ENCODE measurements at places on chromosomes 11 and 22. TPM values are rescaled to one million over a fixed set of nuclear protein-coding genes. Genes with fewer than 3 reads are reported as not detected.

Gene CAPRIN1
- 187 TPM for total RNA-seq

Gene PITPNM1
- 54.1 TPM for total RNA-seq

Gene TMEM45B
- total RNA-seq = 13.8 TPM

Gene CARD10
- total RNA-seq = 14.9 TPM

Gene PATE2
- total RNA-seq = not detected

DNA sequence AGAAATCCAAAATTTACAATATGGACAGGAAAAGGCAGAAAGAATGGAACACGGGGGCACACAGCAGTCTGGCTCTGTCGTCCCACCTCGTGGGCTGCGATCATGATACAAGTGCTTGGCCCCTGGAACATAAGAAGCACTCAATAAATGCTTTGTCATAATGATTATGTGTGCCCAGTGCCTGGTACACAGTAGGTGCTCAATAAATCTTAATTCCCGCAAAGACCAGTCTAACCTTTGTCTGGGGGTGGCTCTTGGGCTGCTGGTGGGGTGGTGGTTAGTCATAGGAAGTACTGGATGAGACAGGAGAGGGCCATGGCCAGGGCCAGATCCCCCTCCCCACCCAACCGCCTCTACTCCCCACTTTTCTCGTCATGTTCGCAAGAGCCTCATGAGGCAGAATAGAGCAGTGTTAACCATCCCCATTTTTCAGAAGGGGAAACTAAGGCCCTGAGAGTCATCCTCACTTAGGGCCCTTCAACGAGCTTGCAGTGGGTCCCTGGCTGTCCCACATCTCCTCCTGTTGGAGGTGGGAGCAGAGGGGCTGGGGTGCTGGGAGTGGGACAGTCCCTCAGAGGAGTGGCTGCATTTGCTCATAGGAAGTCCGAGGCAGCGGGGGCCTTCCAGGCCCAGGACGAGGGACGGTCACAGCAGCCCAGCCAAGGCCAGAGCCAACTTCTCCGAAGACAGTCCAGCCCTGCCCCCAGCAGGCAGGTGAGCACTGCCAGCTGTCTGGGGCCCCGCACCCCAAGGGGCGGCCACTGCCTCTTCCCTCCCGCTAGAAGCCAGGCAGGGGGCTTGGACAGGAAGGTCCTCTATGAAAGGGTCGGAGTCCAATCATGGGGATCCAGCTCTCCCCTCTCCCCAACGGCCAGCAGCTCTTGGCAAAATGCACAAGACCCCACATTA, 36.1 kb downstream of the TRIOBP start:
- DNase-seq = no peak
- no peak overlapping the region for H3K27ac ChIP-seq
- H3K4me3 ChIP-seq = no peak overlapping the region

DNA sequence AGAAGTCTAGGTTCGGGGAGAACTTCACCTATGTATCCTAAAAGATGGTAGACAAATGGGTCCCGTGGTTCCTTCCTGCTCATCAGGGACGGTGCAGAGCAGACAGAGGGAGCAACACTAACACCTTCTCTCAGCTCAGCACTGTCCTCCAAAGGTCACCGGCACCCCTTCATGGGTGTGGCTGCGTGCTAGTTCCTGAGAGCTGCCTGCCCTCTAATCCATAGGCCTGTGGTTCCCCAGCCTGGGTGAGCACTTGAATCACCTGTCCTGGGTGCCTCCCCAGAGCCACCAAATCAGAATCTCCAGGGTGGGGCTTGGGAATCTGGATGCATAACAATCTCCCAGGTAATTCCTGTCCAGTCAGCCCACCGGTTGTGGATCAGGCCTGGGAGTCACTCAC, 113.9 kb upstream of the TMEM45B start:
- H3K36me3 ChIP-seq = no peaks in the 10 kb centered on the region
- H3K27me3 ChIP-seq = peaks cover 4% of the 10 kb centered on the region
- H3K4me3 ChIP-seq = no peak overlapping the region

GRCh38 chr11:20360650-20361049, 2.9 kb upstream of the HTATIP2 start:
- H3K27me3 ChIP-seq = no peaks in the 10 kb centered on the region
- no peaks in the 10 kb centered on the region for H3K36me3 ChIP-seq
- H3K27ac ChIP-seq = peak overlapping the region; percentile 26
- DNase-seq = no peak

GRCh38 chr22:46263216-46263590, at the start of gene PKDREJ:
PKDREJ (minus strand) TSS chr22:46263343; CDS start chr22:46263322, 21 bp downstream.
- peak within 1 kb of the TSS; percentile 32 for H3K4me3 ChIP-seq
- H3K27me3 ChIP-seq = peaks cover 10% of the 10 kb centered on the region
- no peak within 1 kb of the TSS for H3K27ac ChIP-seq
- H3K36me3 ChIP-seq = no peaks in the 10 kb centered on the region
- no peak for DNase-seq
- peaks cover 13% of the 10 kb centered on the region for H3K4me1 ChIP-seq

DNA sequence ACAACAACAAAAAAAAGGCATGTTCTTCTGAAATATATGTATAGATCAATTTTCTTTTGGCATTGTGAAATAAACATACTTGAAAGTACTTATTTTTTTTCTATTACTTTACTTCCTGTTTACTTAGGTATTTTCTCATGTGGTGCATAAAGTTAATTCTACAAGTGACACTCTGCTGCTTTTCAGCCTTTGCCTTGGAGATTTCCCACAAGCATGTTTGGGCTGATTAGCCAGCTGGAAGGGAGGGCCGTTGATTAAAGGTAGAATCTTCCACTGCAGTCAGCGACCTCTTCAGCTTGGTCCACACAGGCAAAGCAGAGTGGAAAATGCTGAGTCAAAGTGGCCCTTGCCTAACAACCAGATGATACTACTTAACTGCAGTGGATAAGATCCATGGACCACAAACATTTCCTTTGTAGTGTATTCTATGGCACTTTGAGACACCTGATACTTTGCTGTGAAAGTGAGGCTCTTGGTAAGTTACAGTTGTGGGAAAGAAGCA, 176.0 kb downstream of the ARHGAP42 start:
- H3K36me3 ChIP-seq = no peaks in the 10 kb centered on the region
- H3K27ac ChIP-seq = no peak overlapping the region
- DNase-seq = no peak

- H3K4me1 ChIP-seq = peaks cover 37% of the 10 kb centered on the region
- H3K36me3 ChIP-seq = no peaks in the 10 kb centered on the region
- peak overlapping the region; percentile 46 for H3K27ac ChIP-seq
- no peaks in the 10 kb centered on the region for H3K27me3 ChIP-seq
Observed at GRCh38 chr11:16985297-16985696, 28.9 kb downstream of the PLEKHA7 start.

DNA sequence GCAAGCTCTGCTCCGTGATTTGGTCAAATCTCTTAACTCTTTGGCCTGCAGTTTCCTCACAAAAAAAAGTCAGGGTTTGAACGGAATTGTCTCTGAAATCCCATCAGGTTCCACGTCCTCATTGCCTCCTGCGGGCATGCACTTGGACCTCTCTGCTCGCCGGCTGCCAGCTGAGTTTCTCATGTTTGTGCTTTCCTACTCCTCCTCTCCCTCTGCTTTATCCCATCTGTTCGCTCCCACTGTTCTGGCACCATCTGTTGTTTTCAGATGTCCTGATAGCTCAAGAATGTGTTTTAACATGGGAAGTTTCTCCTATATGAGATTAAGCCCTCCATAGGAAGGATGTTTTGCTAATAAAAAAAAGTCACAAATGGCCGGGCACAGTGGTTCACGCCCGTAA, 49.4 kb upstream of the ARHGAP42 start:
- H3K4me3 ChIP-seq = no peak overlapping the region
- H3K27ac ChIP-seq = no peak overlapping the region
- DNase-seq = no peak

DNA sequence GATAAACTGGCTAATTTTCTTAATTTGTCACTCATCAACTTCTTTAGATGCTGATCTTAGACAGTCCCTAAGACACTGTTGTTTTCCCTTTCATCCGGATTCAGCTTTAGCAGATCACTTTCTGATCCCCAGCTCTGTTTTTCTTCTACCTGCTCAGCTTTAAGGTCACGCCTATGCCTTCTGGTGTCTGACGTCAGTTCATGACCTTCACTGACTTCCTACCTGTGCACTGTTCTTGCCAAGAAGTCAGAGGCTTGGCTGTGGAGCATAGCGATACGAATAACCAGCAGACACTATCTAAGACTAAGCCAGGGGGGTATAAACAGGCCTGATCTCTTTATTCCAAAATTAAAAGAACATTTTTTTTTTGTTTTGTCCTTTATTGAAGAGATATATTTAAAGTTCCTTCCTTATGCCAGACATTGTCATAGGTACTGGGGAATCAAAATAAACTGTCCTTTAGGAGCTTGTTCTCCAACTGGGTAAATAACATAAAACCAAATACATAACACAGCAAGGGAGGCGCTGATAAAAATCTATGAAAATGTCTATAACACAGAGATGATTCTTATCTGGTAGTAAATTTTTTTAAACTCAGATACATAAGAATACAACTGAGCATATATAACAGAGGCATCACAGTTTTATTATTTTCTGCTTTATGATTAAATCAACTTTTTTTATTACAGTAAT, 352.2 kb upstream of the CTSC start:
- no peaks in the 10 kb centered on the region for H3K4me1 ChIP-seq
- H3K27ac ChIP-seq = no peak overlapping the region
- no peak overlapping the region for H3K4me3 ChIP-seq
- no peaks in the 10 kb centered on the region for H3K36me3 ChIP-seq
- H3K27me3 ChIP-seq = no peaks in the 10 kb centered on the region
- DNase-seq = no peak

GRCh38 chr22:36292823-36293530, 40.0 kb downstream of the APOL1 start:
- peak; percentile 26 for DNase-seq
- H3K27ac ChIP-seq = no peak overlapping the region
- H3K4me1 ChIP-seq = peaks cover 14% of the 10 kb centered on the region

GRCh38 chr11:99352642-99353041, 331.9 kb downstream of the CNTN5 start:
- H3K36me3 ChIP-seq = no peaks in the 10 kb centered on the region
- DNase-seq = no peak
- no peaks in the 10 kb centered on the region for H3K4me1 ChIP-seq
- H3K27me3 ChIP-seq = no peaks in the 10 kb centered on the region
- H3K27ac ChIP-seq = no peak overlapping the region

- peaks cover 33% of the 10 kb centered on the region for H3K27me3 ChIP-seq
- no peak overlapping the region for H3K4me3 ChIP-seq
- no peaks in the 10 kb centered on the region for H3K36me3 ChIP-seq
- no peak overlapping the region for H3K27ac ChIP-seq
Observed at GRCh38 chr11:71246559-71246958, 5.8 kb downstream of the SHANK2 start.

GRCh38 chr11:122779047-122779629, 59.2 kb upstream of the CRTAM start:
- H3K27ac ChIP-seq = peak overlapping the region; percentile 5
- H3K36me3 ChIP-seq = peaks cover 7% of the 10 kb centered on the region
- peak overlapping the region; percentile 37 for H3K4me3 ChIP-seq
- peaks cover 24% of the 10 kb centered on the region for H3K4me1 ChIP-seq
- no peaks in the 10 kb centered on the region for H3K27me3 ChIP-seq
- DNase-seq = no peak

DNA sequence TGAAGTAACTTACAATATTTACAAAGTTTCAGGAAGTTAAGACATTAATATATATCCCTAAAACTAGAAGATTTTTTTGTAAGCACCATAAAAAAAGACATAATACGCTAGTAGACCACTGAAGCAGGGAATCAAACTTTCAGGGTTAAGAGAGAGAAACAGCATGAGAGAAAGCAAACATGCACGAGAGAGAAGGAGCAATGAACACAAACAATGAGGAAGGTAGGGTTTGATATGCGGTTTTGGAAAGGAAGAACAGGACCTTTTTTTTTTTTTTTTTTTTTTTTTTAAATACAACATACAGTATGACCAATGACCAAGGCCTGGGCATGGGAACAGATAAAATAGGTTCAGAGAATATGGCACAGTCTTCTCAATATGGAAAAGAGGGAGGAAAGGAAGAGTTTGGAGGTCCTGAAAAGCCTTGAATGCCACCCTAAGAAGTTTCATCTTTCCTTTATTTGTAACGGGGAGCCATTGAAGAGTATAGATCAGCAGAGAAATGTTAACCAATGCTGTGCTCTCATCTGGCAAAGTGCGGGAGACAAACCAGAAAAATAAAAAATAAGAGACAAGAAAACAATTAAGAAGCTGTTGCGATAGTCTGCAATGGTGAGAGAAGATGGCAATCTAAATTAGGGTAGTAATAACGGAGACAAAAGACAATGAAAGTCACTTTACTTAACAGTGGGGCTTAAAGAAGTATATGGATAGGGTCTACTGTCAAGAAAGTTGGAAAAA, 101.0 kb downstream of the USP35 start:
- H3K4me3 ChIP-seq = no peak overlapping the region
- H3K27me3 ChIP-seq = no peaks in the 10 kb centered on the region
- H3K36me3 ChIP-seq = no peaks in the 10 kb centered on the region
- peak overlapping the region; percentile 75 for H3K27ac ChIP-seq
- peaks cover 44% of the 10 kb centered on the region for H3K4me1 ChIP-seq
- DNase-seq = no peak

DNA sequence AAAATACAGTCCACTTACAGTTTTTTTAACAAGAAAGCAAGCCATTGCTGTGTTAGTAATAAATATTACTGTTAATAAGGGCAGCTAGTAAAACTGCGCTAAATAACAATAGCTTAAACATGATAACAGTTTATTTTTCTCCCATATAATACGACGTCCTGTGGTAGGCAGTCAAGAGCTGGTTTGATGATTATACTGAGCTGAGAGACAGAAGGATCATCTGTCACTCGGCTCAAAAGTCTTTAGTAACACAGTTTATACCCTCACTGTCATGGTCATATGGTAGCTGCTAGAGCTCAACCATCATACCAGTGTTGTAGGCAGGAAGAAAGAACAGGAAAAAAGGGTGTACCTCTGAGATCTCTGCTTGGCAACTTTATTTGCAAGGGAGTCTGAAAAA, 29.1 kb upstream of the ANGPTL5 start:
- no peaks in the 10 kb centered on the region for H3K27me3 ChIP-seq
- DNase-seq = no peak
- H3K36me3 ChIP-seq = no peaks in the 10 kb centered on the region

DNA sequence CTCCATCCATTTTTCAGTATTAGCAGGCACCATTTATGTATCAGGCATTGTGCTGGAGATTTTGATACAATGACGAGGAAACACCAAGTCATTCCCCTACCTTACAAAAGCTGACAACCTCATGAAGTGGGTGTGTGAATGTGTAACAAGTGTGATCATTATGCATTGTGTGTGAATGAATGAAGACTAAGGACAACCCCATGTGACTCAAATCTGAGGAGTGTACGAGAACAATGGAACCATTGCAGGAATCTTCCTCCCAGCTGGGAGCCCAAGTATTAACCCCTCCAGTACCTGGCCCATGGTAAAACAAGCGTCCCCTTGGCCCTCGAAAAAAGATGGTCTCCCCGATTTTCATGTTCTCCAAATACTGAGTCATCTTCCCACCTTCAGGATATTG, 4.4 kb downstream of the CYB5R2 start:
- H3K27me3 ChIP-seq = peaks cover 6% of the 10 kb centered on the region
- no peak overlapping the region for H3K4me3 ChIP-seq
- DNase-seq = no peak
- no peaks in the 10 kb centered on the region for H3K36me3 ChIP-seq
- no peak overlapping the region for H3K27ac ChIP-seq
- peaks cover 15% of the 10 kb centered on the region for H3K4me1 ChIP-seq

GRCh38 chr11:68468217-68468828, 7.8 kb downstream of the PPP6R3 start:
- DNase-seq = no peak
- no peaks in the 10 kb centered on the region for H3K27me3 ChIP-seq
- no peak overlapping the region for H3K27ac ChIP-seq
- H3K36me3 ChIP-seq = peaks cover 6% of the 10 kb centered on the region
- H3K4me3 ChIP-seq = no peak overlapping the region
